Activated CD4-positive, alpha-beta T cell treated with anti-CD3 and anti-CD28 coated beads for 4 hours (primary cell): ENCODE measurements at places on chromosomes 11 and 22.
A peak's percentile ranks its signal among the peaks of the same experiment; 100 is the strongest.

- no peak for DNase-seq
Observed at GRCh38 chr22:17777717-17778044, 3.4 kb upstream of the BID start.

GRCh38 chr11:134667505-134667904, 255.5 kb upstream of the B3GAT1 start:
- no peak for DNase-seq

DNA sequence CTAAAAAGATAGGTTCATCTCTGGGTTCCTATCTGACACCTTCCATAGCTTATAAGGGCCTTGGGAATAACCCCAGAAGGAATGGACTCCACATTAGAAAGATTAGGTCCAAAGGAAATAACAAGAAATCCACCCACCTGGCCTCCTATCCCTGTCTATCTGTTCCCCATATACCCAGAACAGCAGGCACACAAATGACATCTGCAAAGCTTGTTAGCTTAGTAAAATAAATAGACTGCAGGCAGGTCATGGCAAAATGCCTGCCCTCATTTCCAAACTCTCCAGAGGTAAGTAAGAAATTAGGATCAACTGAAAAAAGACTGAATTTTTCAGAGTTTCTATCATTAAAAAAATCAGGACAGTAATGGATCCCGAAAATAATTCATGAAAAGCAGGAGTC, 489.5 kb downstream of the DLG2 start:
- DNase-seq = no peak

- DNase-seq = no peak
Observed at GRCh38 chr22:19040391-19040861, 81.8 kb downstream of the DGCR2 start.

- DNase-seq = no peak
Observed at GRCh38 chr22:35601743-35602615, 15.2 kb downstream of the MB start.

DNA sequence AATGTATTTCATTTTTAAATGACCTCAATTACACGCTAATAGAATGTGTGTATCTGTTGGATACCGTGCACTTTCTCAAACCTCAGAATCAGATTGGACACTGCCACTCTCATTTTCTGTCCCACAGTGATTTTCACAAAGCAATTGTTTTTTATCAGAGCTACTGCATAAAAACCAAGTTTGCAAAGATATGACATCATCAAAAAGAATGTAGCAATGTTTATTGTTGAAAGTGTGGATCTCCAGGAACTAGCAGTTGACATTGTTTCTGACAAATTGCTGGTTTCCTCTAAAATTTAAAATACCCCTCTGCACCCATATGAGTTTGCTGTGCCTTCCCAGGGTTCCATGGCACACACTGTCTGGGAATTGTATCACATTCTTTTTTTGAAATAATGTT, 362.7 kb upstream of the DDI1 start:
- DNase-seq = no peak

- no peak for DNase-seq
Observed at GRCh38 chr22:19075404-19075803, 46.8 kb downstream of the DGCR2 start.

DNA sequence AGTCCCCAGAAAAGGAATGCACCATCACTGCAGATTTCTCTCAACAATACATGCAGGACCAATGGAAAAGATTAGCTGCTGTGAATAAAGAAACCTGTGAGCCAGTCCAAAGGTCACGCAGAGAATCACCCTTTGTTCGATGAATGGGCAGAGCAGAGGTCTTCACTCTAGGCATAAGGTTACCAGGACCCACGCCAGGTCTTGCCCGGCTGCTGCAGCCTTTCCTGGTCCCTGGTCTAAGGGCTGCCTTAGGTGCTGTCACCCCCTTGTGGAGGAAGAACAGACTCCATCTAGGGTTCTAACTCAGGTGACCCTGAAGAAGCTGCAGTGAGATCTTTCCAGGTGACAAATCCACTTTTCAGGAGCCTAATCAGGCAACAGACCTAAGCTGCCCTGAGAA, 29.0 kb upstream of the NAP1L4 start:
- no peak for DNase-seq

DNA sequence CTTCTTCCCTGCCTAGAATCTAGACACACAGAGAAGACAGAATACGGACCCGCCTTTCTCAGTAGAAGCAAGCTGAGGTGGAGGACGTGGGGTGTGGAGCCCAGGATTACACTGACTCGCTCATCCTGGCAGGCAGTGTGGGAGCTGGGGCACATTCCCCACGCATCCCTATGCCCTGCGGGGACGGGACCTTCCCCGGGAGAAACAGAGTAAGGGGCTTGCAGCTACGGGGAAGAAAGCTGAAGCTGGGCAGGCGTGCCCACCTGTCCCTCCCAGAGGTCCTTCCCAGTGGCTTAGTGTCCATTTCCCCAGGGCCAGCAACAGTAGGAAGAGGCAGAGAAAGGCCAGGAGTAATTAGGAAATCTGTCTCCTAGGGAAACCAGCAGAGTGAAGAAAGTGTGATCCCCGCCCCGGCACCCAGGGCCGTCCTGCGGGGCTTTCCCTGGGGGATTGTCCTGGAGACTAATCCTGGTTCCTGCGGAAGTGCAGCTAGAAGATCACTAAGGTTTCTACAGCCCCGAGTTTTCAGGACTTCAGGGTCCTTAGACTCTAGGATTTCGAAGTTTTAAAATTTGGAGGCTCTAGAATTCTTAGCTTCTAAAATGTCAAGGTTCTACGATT, 7.8 kb downstream of the DNAJB13 start:
- no peak for DNase-seq

- DNase-seq = no peak
Observed at GRCh38 chr11:926341-926916, 759 bp downstream of the AP2A2 start.

GRCh38 chr22:46617207-46617985, 2.8 kb upstream of the GRAMD4 start:
- DNase-seq = no peak

DNA sequence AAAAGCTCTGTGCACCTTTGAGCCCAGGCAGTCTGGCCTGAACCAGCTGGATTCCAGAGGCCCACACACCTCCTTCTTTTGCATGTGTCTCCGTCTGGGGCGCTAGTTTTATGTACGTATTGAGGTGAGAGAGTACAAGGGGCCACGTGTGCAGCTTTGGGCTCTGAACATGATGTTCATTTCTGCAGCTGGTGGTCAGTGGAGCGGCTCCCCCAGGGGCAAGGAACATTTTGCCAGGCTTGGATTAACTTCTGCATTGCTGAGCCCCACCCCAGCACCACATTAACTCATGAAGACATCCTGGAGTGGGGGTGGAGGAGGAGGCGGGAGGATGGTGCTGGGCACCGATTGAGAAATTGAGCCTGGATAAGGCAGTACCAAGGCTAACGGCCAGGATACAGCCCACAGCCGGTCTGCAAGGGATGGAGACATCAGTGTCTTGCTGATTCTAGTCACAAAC, 13.8 kb downstream of the USP2 start:
- no peak for DNase-seq

GRCh38 chr22:20298803-20299745, 20.8 kb downstream of the DGCR6L start:
- peak; percentile 95 for DNase-seq

GRCh38 chr11:68983801-68984200, 3.0 kb upstream of the MRGPRD start:
- no peak for DNase-seq

GRCh38 chr11:6327806-6328205, 7.5 kb upstream of the CAVIN3 start:
- DNase-seq = no peak

GRCh38 chr22:43532301-43533155, 120.7 kb downstream of the MPPED1 start:
- DNase-seq = no peak

GRCh38 chr11:118267486-118267885, 3.4 kb upstream of the MPZL2 start:
- DNase-seq = no peak

DNA sequence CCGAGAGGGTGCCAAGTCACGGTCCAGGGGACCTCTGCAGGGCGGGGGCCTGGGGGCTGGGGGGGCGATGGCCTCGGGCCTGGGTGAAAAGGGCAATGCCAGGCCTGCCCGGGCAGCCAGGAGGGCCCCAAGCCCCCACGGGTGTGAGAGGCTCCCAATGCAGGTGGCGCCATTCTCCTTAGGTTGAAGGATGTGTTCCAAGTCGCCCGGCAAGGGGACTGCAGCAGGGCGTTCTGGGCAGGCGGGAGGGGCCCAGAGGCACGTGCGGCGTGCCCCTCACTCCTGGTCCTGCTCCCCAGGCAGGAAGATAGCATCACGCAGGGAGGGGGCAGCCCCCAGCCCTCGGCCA, 730 bp upstream of the TNNI2 start:
- no peak for DNase-seq

DNA sequence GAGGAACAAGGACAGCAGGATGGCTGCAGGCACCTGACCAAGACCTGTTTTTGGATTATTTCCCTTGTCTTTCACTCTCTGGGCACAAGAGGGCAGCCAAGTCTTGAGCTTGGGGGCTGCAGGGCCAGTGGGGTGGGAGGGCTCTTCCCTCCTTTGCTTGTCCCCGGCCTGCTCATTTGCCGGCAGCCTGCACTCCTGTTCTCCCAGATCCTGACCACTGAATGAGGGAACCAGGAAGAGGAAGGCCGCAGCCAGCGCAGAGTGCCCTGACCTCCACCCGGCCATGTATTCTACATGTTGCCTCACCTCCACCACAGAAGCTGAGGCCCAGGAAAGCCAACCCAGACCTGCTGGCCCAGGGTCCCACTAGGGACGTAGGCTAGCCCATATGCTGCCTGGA, 15.5 kb upstream of the NNMT start:
- DNase-seq = no peak

- DNase-seq = no peak
Observed at GRCh38 chr11:116192509-116193210, 580.1 kb downstream of the BUD13 start.

DNA sequence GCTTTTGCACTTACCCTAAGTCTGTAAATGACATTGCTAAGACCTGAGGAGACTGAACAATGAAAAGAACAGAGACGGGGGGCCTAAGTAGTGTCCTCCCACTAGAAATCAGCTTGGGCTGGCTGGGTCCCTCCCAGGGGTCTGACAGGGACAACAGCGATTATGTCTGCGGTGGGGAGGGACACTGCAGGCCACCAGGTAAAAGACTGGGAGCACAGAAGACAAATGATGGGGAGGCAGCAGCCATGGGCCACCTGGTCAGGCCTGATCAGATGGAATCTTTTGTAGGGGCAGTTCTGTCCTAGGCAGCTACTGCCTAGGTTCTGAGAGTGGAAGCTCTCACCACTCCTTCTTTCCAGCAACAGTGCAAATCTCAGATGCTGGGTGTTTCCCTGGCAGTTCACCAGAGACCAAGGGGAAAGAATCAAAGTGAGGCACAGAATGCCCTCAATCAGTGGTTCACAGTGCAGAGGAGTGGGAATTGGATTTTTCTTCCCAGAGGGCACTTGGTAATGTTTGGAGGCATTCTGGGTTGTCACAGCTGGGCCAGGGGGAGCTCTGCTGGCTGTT, 59.1 kb upstream of the GNAZ start:
- DNase-seq = no peak

- no peak for DNase-seq
Observed at GRCh38 chr22:21041937-21042336, 3.8 kb upstream of the LRRC74B start.

GRCh38 chr22:46572911-46573780, 35.7 kb upstream of the CELSR1 start:
- no peak for DNase-seq

- DNase-seq = no peak
Observed at GRCh38 chr11:108498816-108499408, 728 bp upstream of the POGLUT3 start.

GRCh38 chr11:107564877-107565218, 687 bp downstream of the ALKBH8 start:
- no peak for DNase-seq

GRCh38 chr11:2846056-2846455, 39.5 kb downstream of the CDKN1C start:
- no peak for DNase-seq

DNA sequence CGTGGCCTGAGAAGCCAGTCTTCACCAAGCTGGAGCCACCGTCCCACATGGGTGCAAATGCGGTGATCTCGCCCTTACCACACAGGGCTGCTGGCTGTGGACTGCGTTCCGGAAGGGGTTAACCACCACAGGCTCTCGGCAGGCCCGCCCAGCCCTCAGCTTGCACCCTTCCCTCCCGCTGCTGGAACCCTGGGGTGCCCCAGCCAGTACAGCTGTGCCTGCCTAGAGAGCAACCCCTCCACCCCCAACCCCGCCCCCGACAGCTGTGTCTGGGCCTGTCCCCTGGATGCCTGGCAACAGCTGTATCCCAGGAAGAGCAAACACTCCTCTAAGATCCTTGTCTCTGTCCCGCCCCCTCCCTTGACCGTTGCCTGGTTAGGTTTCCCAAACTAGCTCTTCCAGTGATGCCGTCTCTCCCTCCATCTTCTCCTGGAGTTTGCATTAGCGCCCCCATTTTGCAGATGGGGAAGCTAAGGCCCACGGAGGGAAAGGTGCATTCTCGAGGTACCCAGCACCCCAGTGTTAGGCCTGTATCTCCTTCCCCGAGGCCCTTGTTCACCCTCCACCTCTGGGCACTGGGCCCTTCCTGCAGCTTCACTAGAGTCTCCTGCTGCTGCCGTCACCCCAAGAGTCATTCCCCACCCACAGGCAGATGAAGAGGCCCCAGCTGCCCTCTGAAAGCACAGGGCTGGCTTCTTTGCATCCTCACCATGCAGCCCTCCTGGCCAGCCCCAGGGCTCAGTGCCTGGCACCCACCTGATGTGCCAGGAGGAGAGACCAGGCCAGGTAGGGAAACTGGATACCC, 12.6 kb upstream of the COX8A start:
- no peak for DNase-seq

DNA sequence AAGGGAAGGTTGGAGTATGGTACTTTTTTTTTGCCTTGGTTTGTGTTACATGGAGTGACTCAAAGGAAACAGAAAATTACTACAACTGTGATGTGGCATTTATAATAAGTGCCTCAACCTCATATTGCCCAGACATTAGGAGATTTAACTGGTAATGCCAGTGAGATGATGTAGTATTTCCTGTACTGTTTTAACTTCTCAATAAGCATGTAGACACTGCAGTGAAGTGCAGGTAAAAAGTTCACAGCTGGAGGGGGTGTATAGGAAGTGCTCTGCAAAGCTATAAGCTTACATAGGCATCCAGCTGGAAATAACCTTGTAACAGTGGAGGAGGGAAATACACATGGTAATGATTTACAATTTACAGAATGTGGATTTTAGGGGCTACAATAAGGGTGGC, 138.2 kb upstream of the MTMR2 start:
- peak; percentile 55 for DNase-seq

GRCh38 chr22:44118645-44119315, 61.9 kb upstream of the PARVG start:
- no peak for DNase-seq

GRCh38 chr11:10770626-10771254, 19.7 kb downstream of the CTR9 start:
- DNase-seq = no peak

GRCh38 chr11:62553839-62554361, 7.3 kb upstream of the AHNAK start:
- no peak for DNase-seq
